ENCODE measurements at places on chromosomes 1 and 21.
A peak's percentile ranks its signal among the peaks of the same experiment; 100 is the strongest.

- DNase-seq, result peak; percentile 48
These were observed 115.9 kb downstream of the HIVEP3 start for GRCh38 chr1:41802532-41803501.

DNA sequence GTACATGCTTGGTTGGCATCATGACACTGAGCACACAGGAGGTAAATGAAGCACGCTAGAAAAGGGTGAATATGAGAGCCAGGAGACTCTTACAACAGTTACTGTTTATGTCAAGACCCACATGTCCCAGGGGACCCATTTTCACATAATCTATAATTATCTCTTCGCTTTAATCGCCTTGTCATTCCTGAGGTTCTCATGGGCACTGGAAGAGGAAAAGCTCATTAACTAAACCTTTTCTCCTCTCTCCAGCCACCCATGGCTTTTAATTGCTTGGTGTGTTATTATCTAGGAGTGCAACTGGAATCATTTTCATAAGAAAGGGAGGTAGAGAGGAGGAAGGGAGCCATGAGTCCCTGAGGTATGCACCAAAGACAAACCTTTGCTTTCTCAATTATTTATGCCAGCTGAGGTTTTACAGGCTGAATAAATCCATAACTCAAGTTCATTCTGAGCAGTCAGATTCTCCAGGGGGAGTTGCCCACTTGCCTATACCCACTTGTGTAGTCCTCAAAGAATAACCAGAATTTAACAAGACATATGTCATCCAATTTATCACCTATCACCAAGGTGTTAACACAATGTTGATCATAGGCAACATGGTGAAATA is 77.4 kb downstream of the ACBD6 start:
- no peak for DNase-seq

- peak; percentile 82 for DNase-seq
These were observed 147.6 kb upstream of the CAMK1G start for GRCh38 chr1:209435654-209436566.

DNA sequence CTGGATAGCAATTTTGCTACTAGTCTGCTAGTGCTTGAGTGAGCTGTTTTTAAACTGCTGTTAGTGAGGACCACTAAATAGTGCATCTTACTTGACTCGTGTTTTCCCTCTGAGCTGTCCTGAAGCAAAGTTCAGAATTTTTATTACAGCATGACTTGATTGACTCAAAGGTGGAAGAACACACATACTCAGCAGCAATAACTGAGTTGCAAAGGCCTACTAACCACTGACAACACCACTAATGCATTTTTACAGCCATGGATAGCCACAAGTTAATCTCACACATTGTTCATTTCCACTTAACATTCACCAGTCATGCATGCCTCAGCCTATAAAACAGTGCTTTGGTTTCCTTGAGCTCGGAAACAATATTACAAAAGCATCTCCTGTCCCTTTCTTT is 148.7 kb downstream of the RUNX1 start:
- DNase-seq, result no peak

GRCh38 chr1:65179148-65179547 is 31.1 kb downstream of the AK4 start:
- DNase-seq, result no peak

- DNase-seq, result no peak
These were observed 64.7 kb downstream of the KCND3 start for GRCh38 chr1:111924786-111925185.

DNA sequence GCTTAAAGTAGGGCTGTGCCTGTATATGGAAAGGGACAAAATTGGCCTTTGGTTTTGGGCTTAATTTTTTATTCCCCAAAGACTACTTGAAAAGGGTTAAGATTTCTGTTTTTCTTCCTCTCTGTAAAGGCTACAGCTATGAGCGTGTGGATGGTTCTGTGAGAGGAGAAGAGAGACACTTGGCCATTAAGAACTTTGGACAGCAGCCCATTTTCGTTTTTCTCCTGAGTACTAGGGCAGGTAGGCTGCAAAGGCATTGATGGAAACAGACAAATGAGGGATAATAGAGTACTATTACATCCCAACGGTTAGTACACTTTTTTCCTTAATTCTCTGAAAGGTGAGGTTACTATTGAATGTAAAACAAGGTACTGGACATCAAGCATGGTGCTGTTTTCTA is 29.6 kb downstream of the CHD1L start:
- no peak for DNase-seq

GRCh38 chr1:17128361-17128760 is 9.1 kb upstream of the PADI2 start:
- DNase-seq, result peak; percentile 97

DNA sequence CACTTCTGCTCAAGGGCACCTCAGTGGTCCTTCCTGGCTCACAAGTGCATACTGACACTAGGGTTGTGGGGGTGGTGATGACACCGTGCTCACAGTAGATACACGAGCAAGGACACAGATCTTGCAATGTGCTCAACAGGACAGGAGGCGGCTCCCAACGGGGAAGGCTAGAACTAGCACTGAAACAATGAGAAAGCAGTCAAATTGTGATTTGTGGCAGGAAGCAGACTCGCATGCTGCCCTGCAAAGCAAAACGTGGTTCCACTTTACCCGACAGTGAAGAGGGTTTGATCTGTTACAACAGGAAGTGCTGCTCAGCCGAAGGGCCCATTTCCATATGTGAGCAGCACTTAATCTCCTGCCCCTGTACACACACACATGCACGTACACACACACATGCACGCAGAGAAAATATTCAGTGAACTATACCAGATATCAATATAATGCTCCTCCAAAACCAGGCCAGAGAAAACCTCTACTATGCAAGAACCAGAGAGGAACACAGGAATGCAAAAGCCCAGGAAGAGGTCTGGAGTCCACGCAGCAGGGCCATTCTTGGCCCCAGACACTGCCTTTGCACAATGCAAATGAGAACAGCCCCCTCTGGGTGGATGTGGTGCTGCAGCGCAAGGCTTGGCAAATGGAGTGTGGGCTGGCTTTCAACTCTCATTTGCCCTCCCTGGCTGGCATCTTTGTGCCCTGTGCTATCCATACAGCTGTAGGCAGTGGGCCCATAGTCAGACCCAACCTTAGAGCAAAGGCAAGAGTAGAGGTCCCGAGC is 47.1 kb downstream of the KANK4 start:
- DNase-seq, result no peak

GRCh38 chr1:50852889-50853288 is 107.2 kb downstream of the FAF1 start:
- DNase-seq, result no peak

GRCh38 chr1:12161662-12162458 is 4.9 kb upstream of the TNFRSF1B start:
- DNase-seq, result peak; percentile 96

GRCh38 chr1:78536427-78536826 is 45.7 kb downstream of the PTGFR start:
- peak; percentile 47 for DNase-seq

DNA sequence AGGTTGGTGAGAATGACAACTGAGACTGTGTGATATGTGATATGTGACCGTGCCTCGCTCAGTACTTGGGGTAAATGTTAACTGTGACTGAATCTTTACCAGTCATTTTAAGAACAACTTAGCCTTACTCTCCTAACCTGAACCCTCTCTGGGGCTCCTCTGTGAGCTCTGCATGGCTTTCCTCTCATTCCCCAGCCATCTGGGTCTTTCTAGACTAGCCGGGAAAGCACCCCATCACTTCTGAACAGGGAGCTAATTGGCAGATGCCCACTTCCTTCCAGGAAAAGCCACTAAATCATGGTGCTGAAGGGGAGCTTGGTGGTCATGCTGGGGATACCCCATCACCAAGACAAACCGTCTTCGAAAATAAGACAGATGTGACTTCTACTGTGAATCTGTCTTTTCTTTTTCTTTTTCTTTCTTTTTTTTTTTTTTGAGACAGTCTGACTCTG is 16.5 kb upstream of the FOXO6 start:
- no peak for DNase-seq

Measured in cardiac fibroblast (primary cell).